Endothelial cell (in vitro differentiated cells): ENCODE measurements at places on chromosomes 12 and 14.

GRCh38 chr14:82537831-82538230, 1004.2 kb upstream of the SEL1L start:
- no peak for DNase-seq

GRCh38 chr12:138898-139534, 72.4 kb downstream of the IQSEC3 start:
- no peak for DNase-seq

DNA sequence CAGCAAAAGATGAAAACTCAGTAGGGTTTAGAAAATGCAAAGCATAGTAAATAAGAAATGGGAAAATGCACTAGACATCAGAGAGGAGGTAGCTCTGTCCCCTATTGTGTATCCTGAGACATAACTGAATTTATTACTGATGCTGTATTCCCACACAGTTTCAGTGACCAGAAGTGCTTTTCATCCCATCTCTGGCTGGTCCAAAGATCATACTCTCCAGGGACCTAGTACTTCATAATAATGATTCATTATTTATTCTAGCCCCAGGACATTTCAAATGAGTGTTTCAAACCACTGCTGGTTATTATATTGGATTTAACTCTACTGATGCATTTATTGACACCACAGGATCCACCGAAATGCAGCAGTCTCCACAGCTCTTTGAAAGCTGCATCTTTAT, 163.3 kb downstream of the PAWR start:
- no peak for DNase-seq

- no peak for DNase-seq
Observed at GRCh38 chr12:92899386-92900001, 29.6 kb downstream of the EEA1 start.

- no peak for DNase-seq
Observed at GRCh38 chr14:94623856-94624499, 11.8 kb downstream of the SERPINA3 start.

DNA sequence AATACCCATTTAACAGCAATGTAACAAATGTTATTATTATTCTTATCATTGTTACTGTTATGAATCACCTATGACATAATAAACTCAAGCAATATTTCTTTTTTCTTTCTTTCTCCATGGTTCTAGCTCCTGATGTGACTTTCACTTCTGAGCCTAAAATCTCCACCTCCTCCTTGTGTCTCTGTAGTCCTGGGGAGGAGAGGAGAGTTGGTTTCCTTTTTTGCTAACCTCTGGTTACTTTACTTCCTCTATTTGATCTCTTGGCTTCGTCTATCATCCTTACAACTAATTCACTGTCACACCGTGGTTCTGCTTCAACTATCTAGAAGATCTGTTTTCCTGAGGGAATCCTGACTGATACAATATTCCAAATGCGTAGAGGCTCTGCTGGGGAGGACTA, 456.6 kb downstream of the VRK1 start:
- no peak for DNase-seq

DNA sequence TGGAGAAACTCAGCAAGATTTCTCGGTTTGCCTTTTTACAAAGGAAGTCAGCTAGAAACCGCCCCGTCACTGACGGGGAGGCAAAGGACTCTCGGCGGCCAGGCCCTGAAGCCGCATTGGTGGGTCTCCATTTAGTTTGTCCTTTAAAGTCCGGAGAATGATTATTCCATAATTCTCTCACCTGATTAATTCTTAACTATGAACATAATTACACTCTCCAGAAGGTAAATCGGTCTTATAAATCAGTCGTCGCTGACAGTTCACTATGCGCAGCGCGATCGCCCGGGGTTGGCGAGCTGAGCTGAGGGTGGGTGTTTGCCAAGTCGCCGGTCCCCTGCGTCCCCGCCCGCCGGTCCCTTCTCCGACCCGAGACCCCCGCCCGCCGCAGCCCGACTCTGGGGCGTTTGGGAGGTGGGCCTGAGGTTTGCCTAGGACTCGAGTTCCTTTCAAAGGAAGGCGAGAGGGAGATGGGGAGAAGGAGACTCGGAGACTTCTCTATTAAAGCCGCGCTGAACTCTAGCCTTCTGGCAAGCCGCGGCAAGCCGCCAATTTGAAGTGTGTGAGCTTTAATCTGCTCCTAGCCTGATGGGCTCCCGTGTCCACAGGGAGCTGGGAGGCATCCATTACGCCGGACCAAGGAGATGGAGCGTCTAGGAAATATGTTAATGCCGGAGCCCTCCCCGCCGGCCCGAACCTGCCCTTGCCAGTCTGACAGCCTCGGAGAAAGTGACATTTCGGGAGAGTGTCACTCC, 392.9 kb downstream of the NOVA1 start:
- peak; percentile 33 for DNase-seq

- DNase-seq, result no peak
Observed at GRCh38 chr12:97680751-97681150, 218.1 kb downstream of the RMST start.

GRCh38 chr12:89433634-89434033, 81.3 kb upstream of the DUSP6 start:
- no peak for DNase-seq

DNA sequence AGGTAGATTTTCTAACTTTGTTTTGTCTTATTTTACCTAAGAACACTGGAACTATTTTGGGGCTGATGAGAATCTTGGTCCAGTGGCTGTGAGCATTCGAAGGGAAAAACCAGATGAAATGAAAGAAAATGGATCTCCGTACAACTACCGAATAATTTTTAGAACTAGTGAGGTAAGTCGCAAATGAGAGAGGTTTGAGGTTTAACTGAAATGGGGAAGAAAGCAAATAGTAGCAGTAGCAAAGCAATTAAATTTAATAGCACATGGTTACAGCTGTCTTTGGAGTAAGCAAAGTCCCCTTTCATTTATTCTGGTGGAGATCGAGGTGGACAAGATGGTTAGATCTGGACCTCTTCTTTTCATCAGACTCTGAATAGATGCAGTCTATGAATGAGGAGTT, 313.5 kb upstream of the RGS6 start:
- no peak for DNase-seq

DNA sequence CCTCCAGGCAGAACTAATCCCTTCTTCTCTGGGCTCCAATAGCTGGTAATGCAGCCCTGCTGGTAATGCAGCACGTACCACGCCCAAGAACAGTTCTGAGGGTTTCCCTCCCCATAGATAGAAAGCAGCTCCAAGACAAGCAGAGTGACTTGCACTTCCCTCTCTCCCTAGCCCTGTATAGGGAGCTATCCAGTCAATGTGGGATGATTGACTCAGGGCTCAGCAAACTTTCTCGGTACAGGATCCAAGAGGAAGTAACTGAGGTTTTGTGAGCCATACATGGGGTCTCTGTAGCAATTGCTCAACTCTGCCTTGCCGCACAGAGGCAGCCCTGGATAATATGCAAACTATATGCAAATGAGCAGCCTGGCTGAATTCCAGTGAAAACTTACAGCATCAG, 15.5 kb upstream of the FKBP4 start:
- DNase-seq, result no peak

DNA sequence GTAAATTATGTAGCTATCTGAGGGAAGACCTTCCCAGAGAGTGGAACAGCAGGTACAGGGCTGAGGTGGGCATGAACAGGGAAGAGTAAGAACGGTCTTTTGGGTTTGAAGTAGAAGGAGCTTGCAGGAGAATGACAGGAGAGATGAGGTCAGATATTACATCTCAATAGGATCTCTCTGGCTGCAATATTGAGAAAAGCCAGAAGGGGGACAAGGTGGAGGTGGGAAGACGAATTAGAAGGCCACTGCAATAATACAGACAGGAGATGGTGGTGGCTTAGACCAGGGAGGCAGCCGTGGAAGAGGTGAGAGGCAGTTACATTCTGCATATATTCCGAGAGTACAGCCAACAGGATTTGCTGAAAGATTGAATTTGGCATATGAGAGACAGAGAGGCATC, 310.2 kb downstream of the APAF1 start:
- peak; percentile 65 for DNase-seq

DNA sequence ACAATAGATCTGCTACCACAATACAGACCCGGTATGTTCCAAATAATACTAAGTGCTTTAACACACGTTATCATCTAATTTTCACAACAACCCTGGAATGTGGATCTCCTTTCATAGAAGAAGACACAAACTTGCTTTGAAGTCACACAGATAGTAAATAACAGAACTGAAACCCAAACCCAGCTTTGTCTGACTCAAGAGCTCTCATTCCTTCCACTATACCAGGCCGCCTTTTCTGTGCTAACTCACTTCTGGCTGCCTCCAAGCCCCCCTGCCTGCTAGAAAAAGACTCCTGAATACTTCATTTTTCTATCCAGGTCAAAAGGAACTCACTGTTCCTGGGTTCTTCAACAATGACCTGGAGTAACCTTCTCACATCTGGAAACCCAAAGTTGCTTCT, 37.8 kb downstream of the PRPF40B start:
- no peak for DNase-seq

- DNase-seq, result no peak
Observed at GRCh38 chr14:76373456-76373855, 2.5 kb upstream of the ESRRB start.

GRCh38 chr12:103462675-103463074, 33.1 kb downstream of the C12orf42 start:
- no peak for DNase-seq

- no peak for DNase-seq
Observed at GRCh38 chr12:104276273-104277131, 27.0 kb upstream of the EID3 start.

- DNase-seq, result no peak
Observed at GRCh38 chr14:53144244-53144643, 8.9 kb downstream of the DDHD1 start.

DNA sequence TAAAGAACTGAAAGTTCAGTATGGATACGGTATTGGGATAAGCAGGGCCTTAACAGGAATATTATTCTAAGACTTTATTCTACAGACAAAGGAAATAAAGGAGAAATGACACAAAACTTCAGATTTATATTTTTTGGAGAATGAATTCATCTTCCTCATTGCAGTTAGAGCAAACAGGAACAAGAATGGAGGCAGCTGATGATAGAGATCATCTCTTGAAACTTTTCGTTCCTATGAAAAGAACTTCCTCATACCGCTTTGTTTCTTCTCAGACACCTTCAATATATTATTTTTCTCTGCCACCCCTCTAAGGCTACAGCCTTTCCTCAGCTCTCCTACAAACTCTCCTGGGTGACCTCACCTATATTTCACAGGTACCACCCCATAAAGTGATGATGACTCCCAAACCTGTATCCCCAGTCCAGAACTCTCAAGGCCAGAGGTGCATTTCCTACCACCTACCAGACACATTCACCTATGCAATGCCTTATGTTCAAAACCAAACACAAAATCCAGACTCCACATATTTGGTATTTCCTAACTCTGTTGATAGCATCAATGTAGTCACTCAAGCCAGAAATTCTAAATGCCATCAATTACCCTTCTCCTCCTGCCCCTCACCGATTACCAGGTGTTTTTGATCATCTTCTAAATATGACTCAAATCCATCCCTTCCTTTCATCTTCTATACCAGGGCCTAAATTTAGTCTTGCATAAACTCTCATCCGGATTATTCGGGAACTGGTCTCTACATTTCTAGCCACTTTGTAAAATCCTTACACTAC, 7.4 kb downstream of the MAP4K5 start:
- no peak for DNase-seq

- no peak for DNase-seq
Observed at GRCh38 chr14:74698465-74698864, 14.4 kb downstream of the AREL1 start.

DNA sequence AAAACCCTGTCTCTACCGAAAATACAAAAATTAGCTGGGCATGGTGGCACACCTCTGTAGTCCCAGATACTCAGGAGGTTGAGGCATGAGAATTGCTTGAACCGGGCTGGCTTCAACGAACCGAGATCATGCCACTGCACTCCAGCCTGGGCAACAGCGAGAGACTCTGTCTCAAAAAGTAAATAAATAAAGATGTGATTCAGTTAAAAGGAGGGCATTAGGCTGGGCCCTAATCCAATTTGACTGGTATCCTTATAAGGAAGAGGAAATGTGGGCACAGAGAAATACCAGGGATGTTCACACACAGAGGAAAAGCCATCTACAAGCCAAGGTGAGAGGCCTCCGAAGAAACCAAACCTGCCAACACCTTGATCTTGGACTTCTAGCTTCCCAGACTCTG, 10.1 kb upstream of the DCAF4 start:
- no peak for DNase-seq

DNA sequence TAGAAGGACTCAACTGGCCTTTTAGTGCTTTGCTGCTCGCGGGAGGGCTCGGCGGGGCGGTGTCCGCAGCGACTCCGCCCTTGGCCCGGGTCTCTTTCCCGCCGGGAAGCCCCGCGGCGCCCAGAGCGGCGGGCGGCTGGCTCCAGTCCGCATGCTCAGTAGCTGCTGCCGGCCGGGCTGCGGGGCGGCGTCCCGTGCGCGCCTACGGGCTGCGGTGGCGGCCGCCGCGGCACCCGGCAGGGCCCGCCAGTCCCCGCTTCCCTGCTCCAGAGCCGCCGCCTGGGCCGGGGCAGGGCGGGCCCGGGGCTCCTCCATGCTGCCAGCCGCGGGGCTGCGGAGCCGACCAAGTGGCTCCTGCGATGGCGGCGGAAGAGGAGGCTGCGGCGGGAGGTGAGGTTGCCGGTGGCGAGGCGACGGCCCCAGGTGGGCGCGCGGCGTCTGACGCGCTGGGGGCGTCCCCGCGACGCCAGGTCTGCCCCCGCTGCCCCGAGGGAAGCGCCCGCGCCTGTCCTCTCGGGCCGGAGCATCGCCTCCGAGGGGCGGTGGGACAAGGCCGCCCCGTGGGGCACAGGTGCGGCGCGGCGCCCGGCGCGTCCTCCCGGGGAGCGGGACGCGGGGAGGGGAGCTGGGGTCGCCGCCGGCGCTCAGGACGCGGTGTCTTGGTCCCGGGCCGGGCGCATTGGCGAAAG, at the start of gene BMAL2:
BMAL2 (plus strand) TSS at position 123 of the 689 bp plus-strand sequence; CDS start at position 360, 237 bp downstream.
- DNase-seq, result peak; percentile 65

- peak; percentile 4 for DNase-seq
Observed at GRCh38 chr14:104889375-104889757, 24.3 kb downstream of the CEP170B start.

DNA sequence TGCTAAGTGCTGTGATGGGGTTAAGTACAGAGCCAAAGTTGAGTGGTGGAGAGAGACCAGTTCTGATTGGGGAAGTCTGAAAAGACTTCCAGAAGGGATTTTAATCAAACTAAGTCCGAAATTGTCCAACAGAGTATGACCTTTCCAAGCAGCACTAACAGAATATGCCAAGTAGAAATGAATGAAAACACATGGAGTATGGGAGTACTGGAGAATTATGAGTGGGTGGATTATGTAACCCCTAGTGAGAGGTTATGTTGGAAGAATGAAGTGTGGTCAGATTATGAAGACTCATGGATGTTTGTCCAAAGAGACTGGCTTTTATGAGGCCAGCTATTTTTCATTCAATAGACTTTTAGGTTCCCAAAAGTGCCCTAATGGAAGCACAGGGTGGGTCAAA, 94.0 kb upstream of the PLEKHA5 start:
- DNase-seq, result no peak

GRCh38 chr12:92336641-92337040, 191.0 kb upstream of the BTG1 start:
- DNase-seq, result no peak

DNA sequence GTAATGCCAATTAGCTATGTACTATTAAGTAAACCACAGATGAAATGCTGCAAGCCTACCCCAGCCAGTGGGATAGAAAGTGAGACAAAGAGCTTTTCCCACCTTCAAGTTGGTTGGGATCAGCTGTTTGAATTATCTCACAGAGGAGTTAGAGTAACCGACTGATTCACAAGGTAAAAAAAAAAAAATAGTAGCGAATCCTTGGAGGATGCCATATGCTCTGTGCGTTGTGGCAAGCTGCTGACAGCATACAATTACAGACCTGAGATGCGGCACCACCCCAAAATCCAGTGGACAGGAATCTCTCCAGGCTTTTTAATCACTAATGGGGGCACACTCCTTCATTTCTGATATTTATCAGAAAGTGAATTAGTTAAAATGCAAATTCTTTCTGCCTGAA, 157.0 kb upstream of the RMST start:
- DNase-seq, result no peak
